ENCODE measurements at places on chromosomes 6 and 20.

DNA sequence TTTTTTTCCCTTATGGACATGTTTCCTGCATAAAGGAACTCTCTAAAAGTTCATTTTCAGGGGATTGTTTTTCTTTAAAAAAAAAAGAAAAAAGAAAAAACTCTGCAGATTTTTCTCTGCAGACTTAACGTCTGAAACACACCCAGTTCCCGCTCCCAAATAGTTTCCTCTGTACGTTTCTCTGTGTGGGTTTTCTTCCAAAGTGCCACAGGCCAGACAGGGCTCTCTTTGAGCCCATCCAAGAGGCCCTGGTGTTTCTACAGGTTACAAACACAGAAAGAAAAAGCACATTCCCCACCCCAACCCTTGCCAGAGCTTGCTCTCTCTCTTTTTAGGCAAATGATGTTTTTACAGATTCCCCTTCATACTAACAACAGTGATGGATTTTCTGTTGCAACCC is 258.6 kb downstream of the FNDC1 start:
- DNase-seq = no peak

DNA sequence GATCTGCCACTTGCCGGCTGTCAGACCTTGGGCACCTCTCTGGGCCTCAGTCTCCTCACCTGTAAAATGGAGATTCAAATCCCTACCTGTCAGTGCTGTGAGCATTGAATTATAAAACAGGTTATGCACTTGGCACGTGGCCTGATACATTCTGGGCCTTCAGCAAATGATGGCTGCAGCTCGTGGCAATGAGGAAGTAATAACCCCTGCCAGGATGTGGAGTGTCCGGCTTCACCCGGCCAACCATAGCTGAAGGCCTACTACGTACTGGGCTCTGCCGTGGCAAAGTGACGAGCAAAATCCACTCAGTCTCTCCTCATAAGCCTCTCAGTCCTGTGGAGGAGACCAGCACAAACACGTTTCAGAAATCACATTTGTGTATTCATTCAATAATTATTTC is 10.9 kb upstream of the VSTM2L start:
- DNase-seq = no peak

DNA sequence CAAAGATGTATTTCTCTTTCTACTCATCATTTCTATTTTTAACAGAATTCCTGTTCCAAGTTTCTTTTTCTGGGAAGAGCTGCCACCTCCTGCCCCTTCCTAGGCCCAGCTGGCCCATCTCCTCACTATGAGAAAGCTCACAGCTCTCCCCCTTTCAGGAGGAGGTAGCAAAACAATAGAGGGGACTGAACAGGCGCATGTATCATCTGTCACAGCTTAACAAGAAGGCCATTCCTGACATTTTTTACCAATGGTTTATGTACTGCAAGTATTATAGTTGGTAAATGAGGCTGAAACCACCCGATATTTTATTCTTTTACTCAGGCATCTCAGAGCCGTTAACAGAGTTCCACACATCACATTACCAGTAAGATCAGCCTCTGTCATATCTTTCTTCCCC is 103.7 kb upstream of the MTHFD1L start:
- no peak for DNase-seq

- DNase-seq = peak; percentile 76
Measured at GRCh38 chr20:54199721-54200176, 8.1 kb upstream of the PFDN4 start.

DNA sequence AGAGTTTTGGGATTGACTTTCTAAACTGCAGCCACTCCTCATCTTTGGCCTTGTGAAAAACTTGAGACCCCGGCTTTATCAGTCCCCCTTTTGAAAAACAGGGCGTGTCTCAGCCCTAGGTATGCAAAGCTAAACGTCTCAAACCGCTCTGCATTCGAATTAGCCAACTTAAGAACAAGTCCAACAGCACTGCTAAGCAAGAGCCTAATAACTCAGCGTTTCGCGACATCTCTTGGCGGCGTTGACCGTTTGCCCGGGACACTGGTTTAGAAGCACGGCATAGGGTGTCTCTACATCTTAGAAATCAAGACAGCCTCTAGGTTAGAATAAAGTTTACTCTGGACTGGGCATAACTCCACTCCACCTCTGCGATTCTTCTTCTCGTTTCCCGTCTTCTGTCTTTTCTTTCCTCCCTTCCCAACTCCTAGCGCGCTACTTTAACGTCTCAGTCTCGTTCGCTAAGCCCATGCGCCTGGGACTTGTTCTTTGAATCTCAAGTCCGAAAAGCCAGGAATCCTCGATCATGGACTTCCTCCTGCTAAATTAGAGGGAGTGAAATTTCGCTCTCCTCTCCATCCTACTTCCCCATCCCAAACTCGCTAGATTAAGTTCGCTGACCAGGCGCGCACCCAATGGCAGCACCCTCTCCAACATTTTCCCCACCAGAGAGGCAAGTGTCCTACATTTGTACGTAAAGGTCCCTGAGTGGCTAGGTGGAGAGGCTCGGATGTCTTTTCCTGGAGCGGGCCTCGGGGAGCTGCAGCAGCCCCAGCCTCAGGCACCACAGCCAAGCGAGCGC is 10.5 kb upstream of the TFAP2A start:
- DNase-seq = no peak

GRCh38 chr6:29510202-29510601 is 22.4 kb upstream of the MAS1L start:
- no peak for DNase-seq

GRCh38 chr6:157483770-157484169 is 102.8 kb downstream of the ZDHHC14 start:
- no peak for DNase-seq

- no peak for DNase-seq
Measured at GRCh38 chr6:104784884-104785283, 74.8 kb downstream of the HACE1 start.

DNA sequence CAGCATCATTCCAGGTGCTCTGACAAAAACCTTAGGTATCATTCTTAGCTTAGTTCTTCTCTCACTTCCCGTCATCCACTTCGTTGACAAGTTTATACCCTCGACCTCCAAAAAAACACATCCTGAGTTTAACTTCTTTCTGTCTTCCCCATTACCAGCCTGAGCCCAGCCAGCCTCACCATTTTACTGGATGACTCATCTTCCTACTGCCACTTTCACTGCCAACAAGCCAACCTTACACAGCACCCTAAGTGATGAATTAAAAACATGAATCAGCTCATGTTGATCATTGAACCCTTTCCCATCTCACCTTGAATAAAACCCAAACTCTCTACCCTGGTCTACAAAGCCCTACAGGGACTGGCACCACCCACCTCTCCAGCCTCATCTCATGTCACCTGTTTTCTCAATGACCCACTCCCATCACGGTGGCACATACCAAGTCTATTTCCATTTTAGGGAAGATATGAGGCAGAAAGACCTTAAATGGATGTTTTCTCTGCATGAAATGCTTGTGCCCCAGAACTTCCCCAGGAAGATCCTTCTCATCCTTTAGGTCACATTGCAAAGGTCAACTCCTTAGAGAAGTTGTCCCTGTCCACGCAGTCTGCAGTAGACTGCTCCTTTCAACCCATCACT is 9.9 kb upstream of the UST start:
- no peak for DNase-seq

GRCh38 chr6:96499781-96500180 is 21.8 kb upstream of the UFL1 start:
- DNase-seq = no peak

GRCh38 chr6:89047473-89047872 is 33.1 kb upstream of the PNRC1 start:
- no peak for DNase-seq

GRCh38 chr20:19958219-19958618 is 58.9 kb upstream of the NAA20 start:
- DNase-seq = no peak

- DNase-seq = no peak
Measured at GRCh38 chr6:113354204-113354895, 502.8 kb upstream of the MARCKS start.

- no peak for DNase-seq
Measured at GRCh38 chr6:38404900-38405556, 234.7 kb downstream of the BTBD9 start.

DNA sequence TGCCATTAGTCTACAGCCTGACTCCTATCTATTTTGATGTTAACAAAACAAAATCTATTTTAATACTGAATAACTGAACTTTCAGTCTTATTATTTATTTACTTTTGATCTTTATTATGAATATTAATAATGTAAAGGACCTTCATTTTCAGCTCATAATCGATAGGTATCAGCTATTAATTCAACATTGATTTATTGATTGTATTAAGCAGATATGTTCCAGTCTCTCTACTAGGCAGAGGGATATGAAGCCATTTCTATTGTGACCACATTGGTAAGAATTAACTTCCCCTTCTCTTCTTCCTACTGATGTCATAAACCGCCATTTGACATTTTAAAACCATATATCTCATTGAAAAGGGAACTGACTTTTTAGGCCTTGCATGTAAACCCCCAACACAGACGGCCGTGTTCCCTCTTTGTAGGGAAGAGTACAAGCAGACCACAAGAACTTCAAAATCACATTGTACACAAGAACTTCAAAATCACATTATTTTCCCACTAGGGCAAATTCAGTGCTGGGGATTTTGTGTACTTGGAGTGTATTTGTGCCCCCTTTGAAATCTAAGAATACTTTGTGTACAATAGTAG is 69.5 kb upstream of the FABP7 start:
- DNase-seq = no peak

GRCh38 chr6:167817729-167818128 is 9.0 kb upstream of the AFDN start:
- no peak for DNase-seq

GRCh38 chr20:6802227-6802626 is 34.7 kb downstream of the BMP2 start:
- DNase-seq = no peak

DNA sequence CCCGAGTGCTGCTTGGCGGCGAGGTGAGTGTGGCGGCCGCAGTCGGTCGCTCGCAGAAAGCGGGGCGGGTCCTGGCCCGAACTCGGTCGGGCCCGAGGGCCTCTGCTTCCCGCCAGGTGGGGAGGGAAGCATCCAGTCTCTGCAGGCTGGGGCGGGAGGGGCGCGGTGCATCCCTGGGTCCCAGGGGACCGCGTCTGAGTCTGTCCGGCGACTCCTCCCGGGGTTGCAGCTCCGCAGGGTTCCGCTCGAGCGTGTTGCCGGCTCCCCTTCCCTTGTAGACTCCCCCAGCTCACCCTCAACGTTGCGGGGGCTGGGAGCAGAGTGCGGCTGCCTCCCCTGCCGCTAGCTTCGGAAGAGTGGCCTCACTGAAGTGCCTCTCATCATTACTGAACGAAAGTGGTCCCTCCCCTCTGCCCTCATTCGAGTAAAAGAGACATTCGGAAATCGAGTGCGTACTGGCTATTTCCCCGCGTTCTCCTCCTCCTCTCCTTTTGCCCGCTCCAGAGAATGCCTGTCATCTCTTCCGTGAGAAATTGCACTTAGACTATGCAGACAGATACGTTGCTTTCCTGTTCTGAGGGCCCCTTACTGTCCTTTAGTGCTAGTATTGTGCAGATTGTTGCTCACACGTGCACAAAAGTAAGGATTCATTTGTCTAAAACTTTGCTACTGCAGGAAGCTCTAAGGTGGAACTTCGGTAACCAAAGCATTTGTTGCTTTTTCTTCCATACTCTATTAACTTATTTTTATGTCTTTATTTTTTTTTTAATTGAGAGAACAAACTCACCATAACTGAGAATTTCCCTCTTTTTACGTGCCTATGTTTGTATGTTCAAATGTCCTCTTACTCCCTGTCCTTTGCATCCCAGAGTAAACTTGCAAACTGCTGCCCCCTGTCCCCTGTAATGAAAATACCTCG is 751 bp downstream of the MAP3K4 start:
- DNase-seq = peak; percentile 16

GRCh38 chr20:3483309-3483708 is 12.5 kb downstream of the ATRN start:
- DNase-seq = no peak

- DNase-seq = peak; percentile 20
Measured at GRCh38 chr20:37992802-37993409, 40.4 kb downstream of the TTI1 start.

- DNase-seq = no peak
Measured at GRCh38 chr20:4569092-4569491, 152.6 kb upstream of the PRND start.

GRCh38 chr20:23926526-23926880 is 47.0 kb upstream of the CST5 start:
- no peak for DNase-seq

- peak; percentile 28 for DNase-seq
Measured at GRCh38 chr20:60057866-60058807, 99.9 kb downstream of the CDH26 start.

DNA sequence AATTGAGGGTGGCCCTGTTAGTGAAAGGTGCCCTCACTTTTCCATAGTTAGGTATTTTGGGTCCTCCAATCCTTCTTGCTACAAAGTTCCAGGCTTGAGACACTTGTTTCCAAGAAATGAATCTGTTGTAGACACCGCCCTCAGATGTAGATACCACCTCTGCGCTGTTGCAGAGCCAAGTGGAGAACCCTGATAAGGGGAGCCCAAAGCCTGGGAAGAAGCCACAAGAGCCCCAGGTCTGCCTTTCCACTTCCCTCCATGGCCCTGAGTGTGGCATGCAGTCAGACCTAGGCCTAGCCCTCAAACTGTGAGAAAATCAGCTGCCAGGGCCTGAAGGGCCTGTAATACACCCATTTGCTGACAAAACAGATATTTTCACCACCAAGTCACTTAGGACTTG is 37.1 kb downstream of the DTD1 start:
- DNase-seq = no peak
